ENCODE measurements at places on chromosomes 16 and 17. TPM values are rescaled to one million over a fixed set of nuclear protein-coding genes. Genes with fewer than 3 reads are reported as not detected.

DNA sequence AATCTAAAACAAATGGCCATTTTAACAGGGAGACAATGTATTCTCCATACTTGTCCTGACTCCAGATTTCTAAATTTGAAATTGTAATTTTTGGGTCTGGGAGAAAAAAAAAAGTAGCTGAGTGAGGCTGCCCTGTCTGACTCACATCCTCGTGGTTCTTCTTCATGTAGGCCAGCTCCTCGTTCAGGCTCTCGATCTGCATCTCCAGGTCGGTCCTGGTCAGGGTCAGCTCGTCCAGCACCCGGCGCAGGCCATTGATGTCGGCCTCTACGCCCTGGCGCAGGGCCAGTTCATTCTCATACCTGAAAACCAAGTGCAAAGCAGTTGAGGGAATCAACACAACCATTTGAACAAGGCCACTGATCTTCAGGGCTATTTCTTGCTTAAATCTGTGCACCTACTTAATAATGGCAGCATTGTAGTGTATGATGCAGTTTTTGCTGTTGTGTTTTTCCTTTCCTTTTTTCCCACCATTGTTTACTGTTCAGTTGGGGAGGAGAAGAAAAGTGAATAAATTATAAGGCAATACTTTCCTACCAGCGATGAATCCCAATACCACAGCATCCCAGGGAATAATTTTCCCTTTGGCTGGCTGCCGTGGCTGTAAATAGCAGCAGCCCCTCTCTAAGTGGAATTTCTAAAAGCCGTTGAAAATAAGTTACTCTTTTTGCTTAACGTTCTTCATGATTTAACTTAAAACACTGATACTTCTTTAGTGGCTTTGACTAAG, 2.2 kb downstream of the KRT12 start:
- no peak for DNase-seq

Gene HOXB13
- 6.1 TPM for total RNA-seq

- DNase-seq, result peak; percentile 88
These were observed 245.2 kb downstream of the SEC14L1 start for GRCh38 chr17:77385750-77386501.

GRCh38 chr16:66933776-66934137, 445 bp downstream of the CIAO2B start:
- DNase-seq, result no peak

- no peak for DNase-seq
These were observed 8.2 kb upstream of the CIAO3 start for GRCh38 chr16:749010-749409.

Gene TIMP2
- 127 TPM for total RNA-seq

DNA sequence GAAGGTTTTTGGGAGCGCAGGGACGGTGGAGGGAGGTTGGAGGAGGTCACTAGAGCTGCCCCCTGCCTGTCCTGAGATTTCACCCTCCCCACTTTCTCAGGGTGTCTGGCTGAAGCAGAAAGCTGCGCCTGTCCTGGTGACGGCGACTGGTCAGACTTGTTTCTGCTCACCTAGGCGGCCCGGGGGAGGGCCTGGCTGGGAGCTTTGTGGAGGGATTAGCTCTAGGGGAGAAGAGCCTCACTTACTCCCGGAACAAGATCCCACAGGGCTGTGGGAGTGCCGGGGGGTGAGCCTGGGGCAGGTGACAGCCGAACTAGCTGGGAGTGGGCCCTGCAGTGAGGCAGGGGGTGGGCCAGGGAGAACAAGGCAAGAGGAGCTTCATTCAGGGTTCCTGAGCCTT, 11.5 kb downstream of the NHERF1 start:
- no peak for DNase-seq

DNA sequence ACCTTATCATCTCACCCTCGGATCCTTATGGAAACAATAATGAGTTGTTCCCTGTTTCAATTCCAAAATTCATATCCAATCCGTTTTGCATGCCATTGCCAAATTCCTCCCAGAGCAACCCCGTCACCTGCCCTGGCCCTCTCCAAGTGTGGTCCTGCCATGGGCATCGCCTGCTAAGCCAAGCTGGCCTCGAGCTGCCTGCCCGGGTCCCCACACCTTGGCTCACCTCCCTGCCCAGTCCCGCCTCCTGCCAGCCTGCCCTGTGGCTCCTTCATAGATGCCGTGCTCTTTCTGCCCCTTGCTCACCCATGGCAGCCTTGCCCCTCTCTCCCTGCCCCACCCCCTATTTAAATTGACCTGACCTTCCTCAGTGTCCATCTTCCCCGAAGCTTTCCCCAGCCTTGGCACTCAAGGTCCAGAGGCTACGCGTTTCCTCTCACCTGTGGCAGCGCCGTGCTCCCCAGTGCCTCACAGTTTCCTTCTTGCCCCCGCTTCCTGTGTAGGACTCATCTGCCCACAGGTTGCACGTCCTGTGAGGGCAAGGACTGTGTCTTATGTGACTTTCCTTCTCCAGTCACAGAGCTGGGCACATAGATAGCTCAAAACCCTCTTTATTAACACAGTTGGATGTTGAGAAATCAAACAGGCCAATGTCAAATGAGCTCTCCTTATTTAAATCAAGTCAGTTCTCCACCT, 12.7 kb downstream of the MAPT start:
- DNase-seq, result no peak

DNA sequence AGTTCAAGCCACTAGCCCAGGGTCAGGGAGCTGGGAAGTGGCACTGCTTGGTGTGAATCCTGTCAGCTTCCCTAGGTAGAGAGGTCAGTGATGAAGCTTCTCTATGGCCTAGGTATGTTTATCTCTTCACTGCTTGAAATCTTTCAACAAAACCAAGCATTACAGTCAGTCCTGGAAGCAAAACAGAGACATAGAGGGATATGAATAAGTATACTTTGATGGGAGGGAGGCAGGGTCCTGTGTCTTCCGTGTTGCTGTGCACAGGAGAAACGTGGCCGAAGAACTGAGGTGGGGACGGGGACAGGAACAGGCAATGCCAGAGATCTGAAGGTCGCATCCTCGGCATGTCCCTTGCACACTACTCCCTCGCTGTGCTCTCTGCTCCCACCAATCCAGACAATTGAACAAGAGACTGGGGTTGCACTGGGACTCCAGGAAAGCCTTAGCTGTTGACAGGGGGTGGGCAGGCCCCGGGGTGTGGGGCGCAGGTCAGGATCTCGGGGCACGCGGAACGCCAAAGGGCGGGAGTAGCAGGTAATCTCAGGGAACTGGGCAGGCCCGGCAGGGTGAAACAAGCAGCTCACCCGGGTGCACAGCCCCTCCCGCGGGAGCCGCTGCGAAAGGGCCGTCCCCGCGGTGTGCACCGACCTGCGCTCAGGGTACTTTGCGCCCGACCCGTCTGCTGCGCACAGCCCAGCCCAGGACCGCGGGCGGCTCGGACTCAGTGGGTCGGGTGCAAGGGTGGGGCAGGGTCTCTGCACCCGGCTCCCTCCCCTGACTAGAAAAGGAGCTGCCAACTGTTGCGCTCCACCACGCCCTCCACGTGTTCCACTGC, at the start of gene MT1H:
TSS of gene MT1H (plus strand) at position 810 of the 835 bp plus-strand sequence. CDS start 71 bp downstream, outside the sequence.
- no peak for DNase-seq
